Daoy (cell line): ENCODE measurements at places on chromosomes 16 and 17. TPM values are rescaled to one million over a fixed set of nuclear protein-coding genes. Genes with fewer than 3 reads are reported as not detected.

DNA sequence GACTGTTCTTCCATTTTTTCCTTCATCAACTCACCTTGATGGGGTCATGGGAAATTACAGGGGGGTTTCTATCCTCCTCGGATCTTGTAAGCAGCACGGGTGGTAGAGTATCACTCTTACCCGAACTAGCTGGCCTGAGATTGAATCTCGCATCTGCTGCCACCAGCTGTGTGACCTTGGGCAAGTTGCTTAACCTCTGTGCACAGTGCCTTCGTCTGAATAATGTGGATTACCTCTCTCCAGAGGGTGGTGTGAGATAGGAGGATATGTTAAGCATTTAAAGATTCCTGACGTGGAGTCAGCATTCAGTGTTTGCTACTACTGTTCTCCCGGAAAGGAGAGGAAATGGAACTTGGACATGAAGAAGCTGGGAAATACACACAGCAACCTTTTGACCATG, 24.4 kb downstream of the LASP1 start:
- no peak for DNase-seq

GRCh38 chr17:79545251-79546005, 65.4 kb downstream of the RBFOX3 start:
- DNase-seq = no peak

GRCh38 chr17:69348429-69348828, 21.5 kb upstream of the ABCA5 start:
- no peak for DNase-seq

The CES1 gene
- 0.17 and 9.0 TPM in 2 replicates for total RNA-seq

- DNase-seq = no peak
Measured at GRCh38 chr17:80782536-80783427, 208.9 kb upstream of the CHMP6 start.

The TMEM170A gene
- total RNA-seq = 13.1 and 29.1 TPM in 2 replicates

The C17orf113 gene
- total RNA-seq = 0.23 and 0.30 TPM in 2 replicates

DNA sequence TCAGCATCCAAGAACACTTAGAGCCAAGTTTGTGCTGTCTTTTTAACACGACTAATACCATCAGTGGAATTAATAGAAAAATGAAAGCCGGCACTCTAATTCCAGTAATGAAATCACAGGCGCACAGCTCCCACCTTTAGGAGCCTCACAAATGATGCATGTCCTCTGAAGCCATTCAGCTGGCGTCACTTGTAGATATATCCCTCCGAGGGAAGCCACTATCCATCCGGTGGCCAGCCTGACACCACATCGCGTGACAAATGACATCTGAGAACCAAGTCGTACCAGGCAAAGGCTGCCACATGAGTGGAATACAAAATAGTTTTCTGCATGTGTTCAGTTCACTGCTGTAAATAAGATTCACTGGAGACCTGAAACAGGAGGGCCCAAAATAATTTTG, 205.6 kb downstream of the GRIN2A start:
- DNase-seq = no peak

- DNase-seq = no peak
Measured at GRCh38 chr16:72749091-72749490, 298.8 kb downstream of the ZFHX3 start.

The SRCIN1 gene
- 0.03 and 0.80 TPM in 2 replicates for total RNA-seq

GRCh38 chr16:81678326-81679095, 100.6 kb upstream of the PLCG2 start:
- no peak for DNase-seq

DNA sequence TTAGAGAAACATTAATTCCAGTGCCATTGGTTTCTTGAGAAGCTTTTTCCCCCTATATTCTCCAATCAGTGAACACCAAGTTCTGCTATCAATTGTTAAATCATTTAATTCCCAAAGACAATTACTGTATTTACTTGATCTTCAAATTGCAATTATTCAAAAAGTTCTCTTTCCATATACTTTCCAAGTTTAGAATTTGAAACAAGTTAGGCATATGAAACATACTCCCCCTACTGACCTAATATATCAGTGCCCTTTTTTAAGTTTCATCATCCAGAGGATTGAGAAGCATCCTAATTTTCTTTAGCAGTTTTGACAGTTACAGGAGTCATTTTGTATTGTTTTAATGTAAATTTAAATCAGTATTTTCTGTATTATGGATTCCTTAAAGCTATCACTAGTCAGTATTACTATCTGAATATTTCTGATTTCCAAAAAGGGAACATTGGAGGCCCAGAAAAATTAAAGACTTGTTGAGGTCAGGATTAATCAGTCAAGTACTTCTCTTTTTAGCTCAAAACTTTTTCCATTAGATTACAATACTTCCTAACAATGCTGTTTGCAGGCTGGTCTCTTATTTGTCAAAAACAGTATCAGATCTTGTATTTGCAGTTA, 16.3 kb downstream of the MEIOC start:
- no peak for DNase-seq

The C16orf74 gene
- 14.1 and 17.8 TPM in 2 replicates for total RNA-seq

The TTYH2 gene
- total RNA-seq = 2.9 and 17.6 TPM in 2 replicates
